Common myeloid progenitor, CD34-positive (primary cell): ENCODE measurements at places on chromosomes 13 and 19.
A peak's percentile ranks its signal among the peaks of the same experiment; 100 is the strongest.

GRCh38 chr19:1860042-1860775 is 3.2 kb downstream of the KLF16 start:
- no peak overlapping the region for H3K4me3 ChIP-seq
- H3K27me3 ChIP-seq: no peaks in the 10 kb centered on the region
- no peaks in the 10 kb centered on the region for H3K36me3 ChIP-seq
- peak overlapping the region; percentile 54 for H3K27ac ChIP-seq

DNA sequence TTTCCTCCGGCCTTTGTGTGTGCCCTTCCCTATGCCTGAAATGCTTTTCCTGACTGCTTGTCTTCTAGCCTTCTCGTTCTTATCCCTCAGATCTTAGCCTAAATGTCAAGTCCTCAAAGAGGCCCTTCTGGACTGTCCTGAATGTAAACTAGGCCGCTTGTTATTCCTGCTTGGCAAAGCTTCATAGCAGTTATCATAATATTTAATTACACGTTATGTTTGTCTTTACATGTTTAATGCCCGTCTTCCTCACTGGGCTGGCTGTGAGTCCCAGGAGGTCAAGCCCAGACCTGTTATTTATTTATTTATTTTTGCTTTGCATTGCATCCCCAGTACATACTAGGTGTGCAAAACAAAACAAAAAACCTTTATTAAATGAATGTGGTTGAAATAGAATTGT is 62.7 kb downstream of the SIPA1L3 start:
- H3K4me1 ChIP-seq: no peaks in the 10 kb centered on the region
- DNase-seq: no peak
- H3K27ac ChIP-seq: no peak overlapping the region

- H3K36me3 ChIP-seq: no peaks in the 10 kb centered on the region
- H3K27ac ChIP-seq: no peak overlapping the region
- no peaks in the 10 kb centered on the region for H3K4me1 ChIP-seq
- peaks cover under 1% of the 10 kb centered on the region for H3K27me3 ChIP-seq
- no peak overlapping the region for H3K4me3 ChIP-seq
These were observed 12.9 kb downstream of the NOVA2 start for GRCh38 chr19:45960595-45961235.

- no peak overlapping the region for H3K27ac ChIP-seq
- no peaks in the 10 kb centered on the region for H3K4me1 ChIP-seq
These were observed 33.9 kb downstream of the NUFIP1 start for GRCh38 chr13:44955406-44955805.

GRCh38 chr19:54094426-54095000 is 6.1 kb downstream of the OSCAR start:
- no peak overlapping the region for H3K4me3 ChIP-seq
- DNase-seq: peak; percentile 80
- H3K27ac ChIP-seq: no peak overlapping the region
- H3K27me3 ChIP-seq: peaks cover 9% of the 10 kb centered on the region
- H3K4me1 ChIP-seq: peaks cover 32% of the 10 kb centered on the region

DNA sequence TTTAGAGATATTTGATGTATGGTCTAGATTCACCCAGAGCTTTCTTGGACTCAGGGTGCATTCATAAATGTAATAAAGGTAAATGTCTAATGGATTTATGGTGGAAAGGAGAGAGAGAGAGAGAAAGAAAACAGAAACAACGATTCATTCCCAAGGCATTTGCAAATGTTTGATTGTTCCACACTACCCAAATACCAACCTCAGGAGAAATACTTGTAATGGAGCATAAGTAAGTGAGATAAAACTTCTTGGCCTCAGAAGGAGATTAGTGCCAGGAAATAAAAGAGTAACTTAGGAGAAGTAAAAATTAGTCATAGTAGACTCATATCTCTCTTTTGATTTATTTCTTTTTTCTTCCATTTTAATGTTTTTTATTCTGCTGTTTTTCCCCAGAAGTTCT is 40.6 kb upstream of the DGKH start:
- no peaks in the 10 kb centered on the region for H3K4me1 ChIP-seq
- H3K27me3 ChIP-seq: no peaks in the 10 kb centered on the region
- no peak for DNase-seq
- no peak overlapping the region for H3K4me3 ChIP-seq
- no peak overlapping the region for H3K27ac ChIP-seq

- no peak overlapping the region for H3K4me3 ChIP-seq
- peaks cover 4% of the 10 kb centered on the region for H3K27me3 ChIP-seq
- H3K36me3 ChIP-seq: no peaks in the 10 kb centered on the region
These were observed 310.0 kb upstream of the TSHZ3 start for GRCh38 chr19:31658993-31659896.

DNA sequence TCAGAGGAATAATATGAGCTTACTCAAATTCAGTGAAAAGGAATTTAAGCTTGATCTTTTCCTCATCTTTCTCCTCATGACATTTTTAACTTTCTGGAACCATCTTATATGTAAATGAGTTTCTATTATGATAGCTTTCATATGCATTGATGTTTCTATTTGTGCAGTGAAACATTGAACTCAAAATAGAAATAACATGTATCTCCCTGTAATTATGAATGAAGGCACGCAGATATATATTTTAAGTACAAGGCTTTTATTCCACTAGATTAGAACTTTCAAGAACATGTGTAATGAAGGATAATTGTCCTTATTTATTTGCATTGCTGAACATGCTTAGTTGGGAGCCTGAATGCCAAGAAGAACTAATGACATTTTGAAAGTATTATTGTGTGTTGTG is 1391.7 kb upstream of the MIR17HG start:
- no peaks in the 10 kb centered on the region for H3K4me1 ChIP-seq
- no peaks in the 10 kb centered on the region for H3K27me3 ChIP-seq
- no peak overlapping the region for H3K4me3 ChIP-seq
- H3K27ac ChIP-seq: no peak overlapping the region
- no peaks in the 10 kb centered on the region for H3K36me3 ChIP-seq

DNA sequence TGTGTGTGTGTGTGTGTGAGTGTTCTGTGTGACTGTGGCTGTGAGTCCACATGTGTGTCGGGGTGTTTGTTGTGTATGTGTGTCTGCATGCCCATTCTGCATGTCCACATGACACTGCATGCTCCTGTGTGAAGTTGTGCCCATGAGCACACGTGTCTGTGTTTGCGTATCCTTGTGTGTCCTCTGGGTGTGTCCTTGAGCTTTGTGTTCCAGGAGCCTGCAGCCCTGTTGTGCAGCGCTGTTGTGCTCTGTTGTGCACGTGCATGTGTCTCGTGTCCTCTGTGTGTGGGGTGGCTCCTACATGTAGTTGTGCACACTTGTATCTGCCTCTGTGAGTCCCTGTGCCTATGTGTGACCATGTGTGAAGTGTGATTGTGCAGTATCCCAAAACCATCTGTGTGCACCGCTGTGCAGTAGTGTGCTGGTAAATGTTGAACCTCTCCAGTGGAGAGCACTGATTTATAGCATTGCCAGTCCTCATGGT is 2.2 kb upstream of the ARHGEF18 start:
- H3K4me3 ChIP-seq: no peak overlapping the region
- H3K4me1 ChIP-seq: peaks cover 61% of the 10 kb centered on the region
- DNase-seq: no peak
- H3K27me3 ChIP-seq: no peaks in the 10 kb centered on the region
- H3K27ac ChIP-seq: no peak overlapping the region
- H3K36me3 ChIP-seq: no peaks in the 10 kb centered on the region

- H3K4me3 ChIP-seq: no peak overlapping the region
- no peak for DNase-seq
- H3K36me3 ChIP-seq: peaks cover 2% of the 10 kb centered on the region
- no peaks in the 10 kb centered on the region for H3K27me3 ChIP-seq
- no peak overlapping the region for H3K27ac ChIP-seq
These were observed 69.6 kb downstream of the RNASEH2B start for GRCh38 chr13:50979187-50979586.

DNA sequence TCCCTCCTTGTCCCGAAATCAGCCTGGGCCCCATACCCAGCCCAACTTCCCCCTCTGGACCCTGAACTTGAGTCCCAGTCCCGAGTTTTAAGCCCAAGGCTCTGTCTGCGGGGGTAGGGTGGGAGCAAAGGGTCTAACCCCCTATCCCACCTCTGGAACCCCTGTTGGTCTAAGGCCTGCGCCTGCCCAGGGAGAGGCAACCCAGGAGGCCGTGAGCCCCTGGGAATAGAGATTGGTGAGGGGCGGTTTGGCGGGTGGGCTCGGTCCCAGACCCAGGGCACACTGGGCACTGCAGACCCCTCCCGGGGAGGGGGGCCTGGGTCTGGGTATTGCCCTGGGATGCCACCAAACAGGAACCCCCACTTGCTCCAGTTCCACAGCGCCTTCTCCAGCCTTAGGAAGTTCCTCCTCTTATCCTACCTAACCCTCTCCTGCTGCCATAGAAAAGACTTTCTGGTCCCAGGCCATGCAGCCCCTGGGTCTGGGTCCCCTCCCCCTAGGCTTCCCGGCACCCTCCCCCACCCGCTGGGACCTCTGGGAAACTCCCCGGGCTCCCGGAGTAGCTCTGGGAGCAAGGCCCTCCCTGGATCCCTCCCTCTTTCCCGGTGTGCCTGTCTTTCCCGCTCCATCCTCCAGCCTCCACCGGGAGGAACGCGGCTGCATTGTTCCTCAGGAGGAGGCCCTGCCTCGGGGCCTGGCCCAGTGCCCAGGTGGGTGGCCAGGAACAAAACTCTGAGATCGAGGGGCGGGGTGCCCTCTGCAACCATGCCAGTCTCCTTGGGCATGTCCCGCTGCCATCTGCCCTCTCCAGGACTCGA is 33.6 kb upstream of the NANOS3 start:
- peak overlapping the region; percentile 98 for H3K27ac ChIP-seq
- no peaks in the 10 kb centered on the region for H3K27me3 ChIP-seq
- H3K36me3 ChIP-seq: peaks cover 4% of the 10 kb centered on the region

DNA sequence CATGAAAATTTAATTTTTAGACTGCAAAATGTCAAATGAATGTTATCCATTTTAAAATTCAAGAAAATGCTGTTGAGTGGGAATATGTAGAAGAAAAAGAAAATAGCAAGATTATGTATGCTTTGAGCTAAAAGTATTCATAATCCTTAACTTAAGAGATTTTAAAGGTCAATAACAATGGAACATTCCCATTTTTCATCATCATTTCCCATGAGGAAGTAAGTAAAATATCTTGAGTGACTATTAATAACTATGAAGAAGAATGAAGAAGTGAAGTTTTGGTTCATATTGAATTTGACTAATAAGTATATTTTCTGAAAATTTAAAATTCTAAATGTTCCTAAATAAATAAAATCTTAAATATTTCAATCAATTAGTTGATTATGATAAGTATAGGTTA is 273.4 kb downstream of the DACH1 start:
- H3K4me3 ChIP-seq: no peak overlapping the region
- H3K27me3 ChIP-seq: no peaks in the 10 kb centered on the region
- H3K27ac ChIP-seq: no peak overlapping the region

DNA sequence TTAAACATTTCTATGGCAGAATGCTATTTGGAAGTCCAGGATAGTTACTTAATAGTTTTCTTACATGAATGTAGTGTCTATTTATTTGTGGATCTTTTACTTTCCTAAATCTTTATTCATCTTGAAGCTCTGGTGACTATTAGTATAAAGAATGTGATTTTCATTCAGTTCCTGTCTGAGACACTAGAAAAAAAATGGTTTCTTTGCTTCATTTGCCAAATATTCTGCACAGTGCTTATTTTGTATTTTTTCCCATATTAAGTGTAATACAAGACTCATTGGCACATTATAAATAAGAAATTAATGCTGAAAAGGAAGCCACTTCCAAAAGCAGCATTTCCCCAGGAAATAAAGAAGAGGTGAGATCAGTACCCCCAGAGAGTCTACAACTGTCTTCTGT is 109.8 kb downstream of the POSTN start:
- no peak overlapping the region for H3K27ac ChIP-seq
- no peaks in the 10 kb centered on the region for H3K4me1 ChIP-seq
- H3K4me3 ChIP-seq: no peak overlapping the region
- no peak for DNase-seq
- H3K27me3 ChIP-seq: no peaks in the 10 kb centered on the region

DNA sequence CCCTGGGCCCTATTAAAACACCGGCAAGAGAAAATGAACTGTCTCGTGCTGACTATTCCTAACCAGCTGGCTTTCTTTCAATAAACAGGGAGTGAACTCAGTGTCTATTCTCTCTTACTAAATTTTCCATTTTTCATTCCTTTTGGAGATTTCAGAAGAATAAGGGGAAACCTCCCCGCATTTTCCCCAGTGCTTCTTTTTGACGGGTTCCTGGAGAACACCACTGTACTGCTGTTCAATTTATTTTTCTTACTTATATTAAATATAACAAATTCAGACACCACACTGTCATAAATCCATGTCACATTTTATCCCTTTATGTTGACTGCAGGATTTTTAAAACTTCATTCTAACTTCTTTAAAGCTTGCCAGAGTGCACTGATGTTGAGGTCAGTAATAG is 75.8 kb downstream of the DCLK1 start:
- H3K36me3 ChIP-seq: no peaks in the 10 kb centered on the region
- no peak overlapping the region for H3K27ac ChIP-seq
- H3K27me3 ChIP-seq: no peaks in the 10 kb centered on the region
- DNase-seq: no peak

- peaks cover 2% of the 10 kb centered on the region for H3K27me3 ChIP-seq
- no peak overlapping the region for H3K4me3 ChIP-seq
- no peak for DNase-seq
- no peaks in the 10 kb centered on the region for H3K4me1 ChIP-seq
- no peaks in the 10 kb centered on the region for H3K36me3 ChIP-seq
These were observed 12.6 kb upstream of the MAB21L1 start for GRCh38 chr13:35489050-35489449.

- H3K36me3 ChIP-seq: no peaks in the 10 kb centered on the region
- DNase-seq: no peak
- H3K27me3 ChIP-seq: no peaks in the 10 kb centered on the region
- H3K4me1 ChIP-seq: peaks cover 59% of the 10 kb centered on the region
- no peak overlapping the region for H3K4me3 ChIP-seq
These were observed 3.4 kb downstream of the BBC3 start for GRCh38 chr19:47227352-47228167.

DNA sequence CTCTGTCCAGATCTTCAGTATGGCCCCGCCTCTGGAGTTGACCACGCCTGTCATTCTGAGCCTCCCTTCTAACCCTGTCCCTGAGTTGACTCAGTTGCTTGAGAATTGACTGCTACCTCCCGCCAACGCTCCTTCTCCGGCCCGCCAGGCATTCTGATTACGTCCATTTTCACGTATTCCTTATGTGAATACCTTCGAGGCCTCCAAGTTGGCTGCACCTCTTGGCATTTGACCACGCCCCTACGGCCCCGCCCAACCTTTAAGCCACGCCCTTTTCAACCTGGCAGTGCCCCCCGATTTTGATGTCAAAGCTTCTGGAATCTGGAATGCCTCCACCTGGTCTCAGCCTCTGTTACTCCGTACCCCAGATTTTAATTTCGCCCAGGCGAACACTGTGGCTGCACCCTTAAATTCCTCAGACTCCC is 1.7 kb upstream of the EML2 start:
- peaks cover 21% of the 10 kb centered on the region for H3K27me3 ChIP-seq
- no peak overlapping the region for H3K27ac ChIP-seq
- DNase-seq: no peak
- H3K4me3 ChIP-seq: peak overlapping the region; percentile 73
- no peaks in the 10 kb centered on the region for H3K4me1 ChIP-seq

DNA sequence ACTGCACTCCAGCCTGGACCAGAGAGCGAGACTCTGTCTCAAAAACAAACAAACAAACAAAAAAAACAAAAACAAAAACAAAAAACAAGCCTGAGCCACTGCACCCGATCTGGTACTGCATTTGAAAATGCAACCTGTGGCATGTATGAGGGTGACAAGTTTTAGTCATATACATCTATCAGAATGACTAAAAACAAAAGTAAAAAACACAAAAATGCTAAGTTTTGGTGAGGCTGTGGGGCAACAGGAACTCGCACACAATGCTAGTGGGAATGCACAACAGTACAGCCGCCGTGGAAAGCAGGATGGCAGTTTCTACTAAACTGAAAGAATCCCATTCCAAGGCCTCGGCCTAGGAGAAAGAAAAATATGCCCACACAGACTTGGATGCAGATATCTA is 7.8 kb downstream of the EBPL start:
- DNase-seq: no peak
- H3K4me1 ChIP-seq: peaks cover 26% of the 10 kb centered on the region
- H3K4me3 ChIP-seq: no peak overlapping the region
- peaks cover 35% of the 10 kb centered on the region for H3K36me3 ChIP-seq
- no peak overlapping the region for H3K27ac ChIP-seq
